ENCODE measurements at places on chromosomes 2 and 18.

GRCh38 chr2:42196403-42197267, 27.5 kb downstream of the EML4 start:
- DNase-seq = no peak

- DNase-seq = no peak
Observed at GRCh38 chr18:3584897-3585460, 135.0 kb downstream of the TGIF1 start.

DNA sequence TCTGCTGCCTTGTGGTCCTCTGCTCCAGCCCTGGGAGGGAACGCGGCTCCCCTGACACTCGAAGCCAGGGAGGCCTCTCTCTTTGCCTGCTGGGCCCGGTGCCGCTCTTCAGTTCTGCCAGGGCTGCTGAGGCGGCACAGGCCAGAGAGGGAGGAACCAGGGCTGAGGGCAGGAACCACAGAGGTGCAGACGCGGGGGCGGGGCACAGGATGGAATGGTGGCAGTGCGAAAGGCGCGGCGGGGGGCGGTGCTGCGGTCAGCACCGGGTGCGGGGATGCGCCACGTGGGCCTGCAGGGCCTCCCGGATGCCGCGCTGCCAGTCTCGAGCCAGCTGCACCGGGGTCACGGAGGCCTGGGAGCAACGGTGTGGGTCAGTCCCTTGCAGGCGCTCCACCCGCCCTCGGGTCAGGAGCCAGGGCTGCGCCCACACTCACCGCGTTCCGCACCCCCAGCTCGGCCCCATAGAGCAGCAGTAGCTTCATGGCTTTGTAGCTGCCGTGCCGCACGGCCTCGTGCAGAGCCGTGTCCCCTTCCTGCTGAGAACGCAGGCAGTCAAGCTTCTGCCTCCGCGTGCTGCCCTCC, 4.4 kb downstream of the ANKRD23 start:
- peak; percentile 72 for DNase-seq

DNA sequence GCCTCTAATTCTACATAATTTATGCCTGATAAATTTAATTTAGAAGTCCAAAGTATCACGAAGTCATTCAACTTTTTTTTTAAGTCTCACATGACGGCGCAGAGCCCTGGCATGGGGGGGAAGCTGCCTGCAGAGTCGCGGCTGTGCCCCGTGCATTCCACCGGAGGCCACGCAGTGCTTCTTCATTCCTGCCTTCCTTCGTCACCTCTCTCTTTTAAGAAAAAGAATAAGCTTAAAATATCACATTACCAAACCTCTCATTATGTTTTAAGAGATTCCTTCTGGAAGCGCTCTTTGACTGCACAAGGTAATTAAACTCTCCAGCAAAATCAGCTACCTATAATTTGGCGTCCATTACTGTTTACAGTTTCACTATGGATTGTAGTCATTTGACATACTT, 20.3 kb upstream of the KIDINS220 start:
- DNase-seq = no peak

DNA sequence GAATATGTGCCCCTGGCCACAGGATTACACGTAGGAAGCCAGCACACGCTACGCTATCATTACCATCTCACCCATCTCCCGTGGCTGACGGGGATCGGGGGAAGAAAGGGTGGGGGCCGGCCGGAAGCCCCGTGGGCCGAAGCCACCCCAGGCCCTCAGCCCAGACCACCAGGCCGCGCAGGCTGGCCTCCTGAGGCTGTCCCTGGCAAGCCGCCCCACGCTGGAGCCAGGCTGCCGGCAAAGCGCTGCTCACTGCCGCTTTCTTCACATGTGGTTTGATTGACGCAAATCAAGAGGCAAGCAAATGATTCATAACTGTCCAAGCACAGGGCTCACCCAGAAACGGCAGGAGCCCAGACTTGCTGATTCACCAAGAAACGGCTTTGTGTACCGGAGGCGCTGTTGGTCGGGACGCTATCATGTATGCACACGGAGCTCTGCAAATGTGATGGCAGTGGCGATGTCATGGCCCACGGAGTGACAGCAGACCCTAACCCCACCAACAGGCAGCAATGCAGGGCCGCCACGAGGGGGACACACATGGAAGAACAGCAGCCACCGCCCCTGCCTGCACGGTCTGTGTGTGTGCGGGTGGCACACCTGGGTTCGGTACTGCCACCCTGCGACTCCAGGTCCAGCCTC, 125.7 kb downstream of the HDAC4 start:
- DNase-seq = peak; percentile 82

DNA sequence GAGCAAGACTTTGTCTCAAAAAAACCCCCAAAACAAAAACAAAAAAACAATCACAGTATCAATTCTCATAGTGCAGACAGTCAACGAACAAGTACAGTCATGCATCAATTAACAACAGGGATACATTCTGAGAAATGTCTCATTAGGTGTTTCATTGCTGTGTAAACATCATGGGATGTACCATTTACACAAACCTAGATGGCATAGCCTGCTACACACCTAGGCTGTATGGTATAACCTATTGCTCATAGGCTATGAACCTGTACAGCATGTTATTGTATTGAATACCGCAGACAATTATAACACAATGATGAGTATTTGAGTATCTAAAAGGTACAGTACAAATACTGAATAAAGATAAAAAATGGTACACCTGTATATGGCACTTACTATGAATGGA, 67.8 kb upstream of the LMAN1 start:
- DNase-seq = no peak

- no peak for DNase-seq
Observed at GRCh38 chr2:20365249-20365817, 14.7 kb upstream of the PUM2 start.

DNA sequence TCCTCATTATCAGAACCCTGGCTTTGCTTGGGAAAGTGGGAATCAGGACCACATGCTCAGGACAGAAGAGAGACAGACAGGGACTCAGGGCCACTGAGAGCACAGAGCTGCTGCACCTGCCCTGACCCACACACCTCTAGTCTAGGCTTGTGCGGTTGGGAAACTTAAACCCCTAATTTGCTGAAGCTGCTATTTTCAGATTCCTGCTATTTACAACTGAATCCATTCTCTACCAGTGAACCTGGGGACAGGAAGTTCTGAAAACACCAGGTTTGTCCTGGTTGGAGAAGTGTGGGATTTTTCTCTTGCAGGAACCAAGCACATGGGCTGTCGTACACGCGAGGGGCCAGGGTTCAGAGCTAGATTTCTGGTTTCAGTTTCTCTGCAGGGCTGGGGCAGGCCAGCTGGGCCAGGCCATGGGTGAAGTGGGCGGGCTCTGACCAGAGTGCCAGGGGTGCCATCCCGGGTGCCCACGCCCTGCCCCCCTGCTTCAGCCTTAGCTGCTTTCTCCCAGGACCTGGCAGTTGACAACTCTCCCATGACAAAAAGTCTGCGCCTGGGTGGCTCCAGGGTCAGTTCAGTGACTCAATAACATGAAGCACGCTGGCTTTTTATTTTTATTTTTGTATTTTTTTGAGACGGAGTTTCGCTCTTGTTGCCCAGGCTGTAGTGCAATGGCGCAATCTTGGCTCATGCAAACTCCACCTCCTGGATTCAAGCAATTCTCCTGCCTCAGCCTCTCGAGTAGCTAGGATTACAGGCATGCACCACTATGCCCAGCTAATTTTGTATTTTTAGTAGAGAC, 51.3 kb upstream of the SLC1A4 start:
- no peak for DNase-seq

GRCh38 chr18:65436430-65436829, 314.4 kb upstream of the CDH7 start:
- DNase-seq = no peak

- no peak for DNase-seq
Observed at GRCh38 chr18:31643003-31643402, 41.4 kb downstream of the B4GALT6 start.

DNA sequence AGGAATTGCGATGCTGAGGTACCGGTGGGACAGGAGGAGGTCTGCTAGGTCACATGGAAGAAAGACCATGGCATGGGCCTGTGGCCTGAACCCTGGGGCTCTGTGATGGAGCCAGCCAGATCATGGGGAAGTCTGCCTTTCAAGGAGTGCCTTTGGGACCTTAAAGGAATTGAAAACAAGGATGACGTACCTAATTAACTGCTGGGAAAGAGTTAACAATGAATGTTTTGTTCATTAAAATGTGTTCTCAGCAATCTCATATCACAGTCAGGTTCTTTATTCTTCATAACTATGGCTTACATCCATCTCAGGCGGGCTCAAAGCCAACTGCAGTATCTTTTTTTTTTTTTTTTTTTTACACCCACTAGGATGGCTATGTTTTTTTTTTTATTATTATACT, 25.6 kb downstream of the TRPM8 start:
- no peak for DNase-seq

DNA sequence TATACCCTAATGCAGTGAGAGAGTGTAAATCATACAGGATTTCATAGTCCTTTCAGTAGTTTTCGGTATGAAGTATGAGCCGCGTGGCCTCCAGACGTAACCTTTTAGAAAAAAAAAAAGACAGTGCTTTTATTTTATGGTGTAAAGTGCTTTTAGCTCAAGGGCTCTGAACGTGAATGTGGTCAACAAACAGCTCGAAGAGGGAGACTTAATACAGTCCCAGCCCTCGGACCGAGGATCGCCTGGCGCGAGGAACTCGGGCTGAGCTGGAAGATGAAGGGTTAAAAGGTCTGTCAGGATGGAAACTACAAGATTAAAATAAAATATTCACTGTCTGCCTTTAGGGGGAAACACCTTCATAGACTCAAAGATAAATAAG, 4.0 kb upstream of the BCL11A start:
- no peak for DNase-seq

DNA sequence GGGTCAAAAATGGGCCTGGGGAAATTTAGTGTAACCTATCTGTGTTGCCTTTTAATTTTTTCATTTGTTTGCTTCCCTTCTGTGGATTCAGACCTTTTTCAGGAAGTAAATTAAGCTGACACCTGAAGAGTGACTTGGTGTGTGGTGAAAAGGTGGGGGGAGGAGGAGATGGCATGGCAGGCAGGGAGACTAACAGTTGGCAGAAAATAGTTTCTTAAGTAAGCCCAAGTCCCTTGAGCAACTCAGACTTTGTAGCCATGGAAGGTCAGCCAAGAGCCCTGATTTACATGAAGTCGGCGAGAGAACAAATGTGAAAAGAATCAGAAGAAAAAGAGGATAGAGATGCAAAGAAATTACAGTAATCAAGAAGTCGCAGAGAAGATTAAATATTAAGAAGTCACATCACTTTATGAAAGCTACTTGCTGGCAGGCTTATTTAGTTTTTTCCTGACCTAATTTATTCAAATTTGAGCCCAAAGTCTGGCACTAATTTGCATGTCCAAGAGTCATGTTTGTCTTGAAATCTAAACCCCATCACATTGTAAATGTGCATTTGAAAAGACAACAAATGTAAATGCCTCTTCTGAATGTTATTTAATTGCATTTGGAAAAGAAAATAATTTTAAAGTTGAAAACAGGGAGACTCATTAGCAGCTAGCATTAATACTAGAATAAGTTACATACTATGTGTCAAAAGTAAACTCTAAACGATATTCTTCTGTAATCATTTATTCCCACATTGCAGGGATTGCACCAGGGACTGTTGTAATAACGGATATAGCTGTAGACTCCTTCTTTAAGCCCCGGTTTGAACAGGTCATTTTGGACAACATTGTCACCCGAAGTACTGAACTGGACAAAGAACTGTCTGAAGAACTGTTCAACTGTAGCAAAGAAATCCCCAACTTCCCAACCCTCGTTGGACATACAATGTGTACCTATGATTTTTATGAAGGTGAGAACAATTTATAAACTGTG, 19.3 kb downstream of the UPP2 start:
- no peak for DNase-seq

GRCh38 chr2:230267556-230267955, 42.0 kb downstream of the SP140 start:
- no peak for DNase-seq

GRCh38 chr18:69897397-69898108, 50.1 kb downstream of the CD226 start:
- no peak for DNase-seq

DNA sequence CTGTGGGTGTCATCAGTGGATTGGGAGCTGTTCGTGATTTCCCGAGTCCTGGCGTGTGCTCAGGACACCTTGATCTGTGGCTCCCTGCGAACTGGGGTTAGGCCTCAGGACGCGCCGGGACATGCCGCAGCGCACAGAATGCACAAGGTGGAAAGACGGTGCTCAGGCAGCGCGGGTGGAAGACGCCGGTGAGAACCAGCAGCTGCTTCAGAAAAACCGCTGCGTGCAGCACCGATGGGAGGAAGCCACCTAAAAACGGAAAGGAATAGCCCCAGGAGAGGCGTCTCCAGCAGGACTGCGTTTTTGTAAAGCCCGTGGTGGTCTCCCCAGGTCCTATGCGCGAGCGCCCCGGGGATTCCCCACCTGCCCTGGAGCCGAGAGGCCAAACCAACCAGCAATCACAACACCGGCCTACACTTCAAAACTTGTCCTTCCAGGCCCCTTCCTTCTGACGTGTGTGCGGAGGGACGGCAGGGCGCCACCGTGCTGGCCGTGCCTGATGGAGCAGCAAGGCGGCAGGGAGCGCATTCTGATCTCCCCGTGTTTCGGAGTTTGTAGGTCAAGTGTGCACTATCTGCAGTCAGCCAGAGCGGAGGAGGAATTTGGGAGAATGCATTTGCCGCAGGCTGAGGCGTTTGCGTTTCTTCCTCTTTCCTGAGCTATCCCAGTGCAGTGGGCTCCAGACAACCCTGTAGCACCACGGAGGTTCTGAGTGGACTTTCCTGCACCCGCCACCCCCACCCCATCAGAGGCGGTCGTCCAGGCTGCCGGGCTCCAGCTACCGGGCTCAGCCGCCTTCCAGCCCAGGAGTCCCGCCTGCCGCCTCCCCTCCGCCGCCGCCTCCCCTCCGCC, 32.2 kb downstream of the RTP5 start:
- DNase-seq = no peak

DNA sequence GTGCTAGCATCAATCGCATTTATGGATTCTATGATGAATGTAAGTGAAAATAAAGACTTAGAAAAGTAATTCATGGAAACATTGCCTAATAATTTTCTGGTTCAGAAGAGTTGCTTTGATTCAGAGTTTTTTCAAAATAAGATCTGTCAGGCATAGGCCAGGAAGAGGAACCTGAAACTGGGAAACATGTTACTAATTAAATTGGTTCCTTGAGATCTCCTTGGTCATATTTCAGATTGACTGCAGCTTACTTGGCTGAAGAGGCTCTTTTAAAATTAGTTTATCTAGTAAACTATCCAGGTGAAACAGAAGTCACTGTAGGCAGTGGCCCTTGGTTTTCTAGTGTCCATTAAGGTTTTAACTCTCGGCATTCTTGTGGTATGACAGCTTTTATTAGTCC, 27.4 kb downstream of the PPP1CB start:
- no peak for DNase-seq

DNA sequence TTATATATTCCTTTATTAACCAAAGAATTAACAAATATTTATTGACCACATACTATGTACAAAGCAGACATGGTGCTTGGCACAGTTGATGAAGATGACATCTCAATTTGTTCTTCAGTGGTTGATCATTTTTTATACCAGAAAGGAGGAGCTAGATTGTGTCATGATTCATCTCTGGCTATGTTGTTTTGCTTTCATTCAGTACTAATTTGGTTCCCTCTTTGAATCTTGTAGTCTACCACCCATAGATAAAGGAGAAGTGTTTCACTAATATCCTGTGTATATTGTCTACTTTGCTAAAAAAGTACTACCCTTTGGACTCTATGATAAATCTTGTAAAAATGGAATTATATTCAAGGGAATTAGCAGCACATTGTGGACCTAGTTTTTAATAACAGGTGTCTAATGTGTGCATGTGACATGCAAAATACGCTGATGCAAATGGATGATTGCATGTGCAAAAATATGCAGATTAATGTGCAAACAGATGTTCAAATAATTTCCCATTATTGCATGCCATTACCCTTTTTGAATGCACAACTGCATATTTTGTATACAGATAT, 313.2 kb upstream of the ZEB2 start:
- DNase-seq = no peak

GRCh38 chr2:216498070-216498378, 620 bp upstream of the RPL37A start:
- DNase-seq = no peak

Measured in T-helper 22 cell (primary cell).